Lower lobe of right lung (tissue), 2 donors: ENCODE measurements at places on chromosomes 4 and X.

- no peak for DNase-seq
These were observed 988.3 kb upstream of the LCORL start for GRCh38 chr4:19009881-19010280.

- no peak for DNase-seq
These were observed 33.4 kb downstream of the SPRY1 start for GRCh38 chr4:123430031-123430430.

DNA sequence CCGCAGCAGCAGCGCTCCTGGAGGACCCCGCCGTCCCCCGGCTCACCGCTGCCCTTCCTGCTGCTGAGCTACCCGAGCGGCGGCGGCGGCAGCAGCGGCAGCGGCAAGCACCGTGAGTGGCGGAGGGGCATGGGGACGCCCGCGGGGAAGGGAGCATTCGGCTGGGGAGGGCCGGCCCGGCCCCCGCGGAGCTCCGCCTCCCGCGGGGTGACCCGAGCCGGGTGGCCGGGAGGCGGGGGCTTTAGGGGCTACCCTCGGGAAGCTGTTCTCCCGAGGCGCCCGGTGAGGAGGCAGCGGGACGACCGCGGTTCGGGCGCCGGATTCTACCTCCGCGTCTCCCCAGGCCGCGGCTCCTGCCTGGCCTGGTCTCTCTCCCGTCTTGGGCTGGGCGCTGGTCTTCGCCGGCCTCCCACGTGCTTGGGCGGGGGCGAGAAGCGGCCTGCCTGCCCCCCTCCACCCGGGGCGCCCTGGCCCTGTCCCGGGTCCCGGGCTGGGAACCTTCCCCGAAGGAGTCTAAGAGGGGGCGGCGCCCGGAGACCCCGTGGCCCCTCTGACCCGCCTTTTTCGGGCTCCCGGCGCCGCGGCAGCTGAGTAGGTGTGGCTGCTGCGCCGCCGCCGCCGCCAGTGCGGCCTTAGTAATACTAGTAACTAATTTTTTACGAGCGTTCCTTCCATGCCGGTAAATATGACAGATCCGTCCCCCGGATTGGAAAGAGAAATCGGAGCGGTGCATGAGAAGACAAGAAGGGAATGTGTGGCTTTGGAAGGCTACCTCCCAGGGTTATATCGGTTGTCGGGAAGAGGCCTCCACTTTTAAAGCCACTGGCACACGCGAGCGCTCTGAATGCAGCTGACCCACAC lies 16.4 kb upstream of the RUFY3 start:
- peak; percentile 91 for DNase-seq

DNA sequence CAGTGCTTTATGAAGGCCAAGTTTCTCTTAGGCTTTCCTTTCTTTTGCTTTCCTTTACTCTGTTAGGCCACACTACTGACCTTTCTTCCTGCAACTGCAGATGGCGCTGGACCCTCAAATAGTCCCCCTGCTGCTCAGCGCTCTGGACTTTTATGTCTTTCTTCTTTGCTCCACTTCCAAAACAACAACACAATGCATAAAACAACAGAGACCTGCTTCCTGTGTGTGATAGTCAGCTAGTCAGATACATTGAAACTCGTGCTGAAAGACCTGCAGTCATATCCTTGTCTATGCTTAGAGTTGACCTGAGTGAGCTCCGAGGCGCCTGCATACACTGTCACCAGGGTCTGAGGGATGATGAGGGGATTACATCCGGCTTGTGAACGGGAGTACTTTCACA lies 108.9 kb upstream of the TEX13D start:
- no peak for DNase-seq

DNA sequence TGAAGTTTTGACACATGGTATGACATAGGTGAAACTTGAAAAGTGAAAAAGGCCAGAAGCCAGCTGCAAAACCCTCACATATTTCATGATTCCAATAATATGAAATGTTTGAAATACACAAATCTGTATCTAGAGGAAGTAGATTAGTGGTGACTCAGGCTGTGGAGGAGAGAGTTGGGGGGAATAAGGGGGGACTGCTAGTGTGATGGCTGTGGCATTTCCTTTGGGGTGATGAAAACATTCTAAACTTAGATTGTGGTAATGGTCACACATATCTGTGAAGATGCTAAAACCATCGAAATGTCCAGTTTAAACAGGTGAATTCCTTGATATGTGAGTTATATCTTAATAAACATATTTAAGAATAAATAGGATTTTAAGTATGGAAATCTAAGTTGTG lies 343.5 kb upstream of the SFRP2 start:
- no peak for DNase-seq

DNA sequence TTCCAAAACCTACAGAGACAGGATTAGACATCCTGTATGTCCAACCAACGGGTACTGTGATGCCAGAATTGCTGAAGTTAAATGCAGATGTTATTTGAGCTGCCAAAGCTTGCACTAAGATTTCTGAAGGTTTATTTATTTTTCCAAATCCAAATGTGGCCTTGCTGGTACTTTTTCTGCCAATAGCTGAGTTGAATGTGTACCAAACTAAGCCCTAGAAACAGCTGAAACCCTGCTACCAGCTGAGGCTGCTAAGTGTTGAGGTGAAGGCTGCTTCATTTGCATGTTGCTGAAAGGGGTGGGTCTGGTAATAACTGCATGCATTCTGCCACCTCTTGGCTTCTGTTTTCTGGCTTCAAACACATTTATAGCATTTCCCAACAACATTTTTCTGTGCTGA lies 366.5 kb downstream of the FAT4 start:
- DNase-seq, result no peak

- no peak for DNase-seq
These were observed 309.9 kb downstream of the DHX15 start for GRCh38 chr4:24274381-24274941.

- DNase-seq, result no peak
These were observed 137.5 kb upstream of the ANXA3 start for GRCh38 chr4:78414116-78414515.

- DNase-seq, result no peak
These were observed 112.3 kb downstream of the NYX start for GRCh38 chrX:41559235-41560052.

DNA sequence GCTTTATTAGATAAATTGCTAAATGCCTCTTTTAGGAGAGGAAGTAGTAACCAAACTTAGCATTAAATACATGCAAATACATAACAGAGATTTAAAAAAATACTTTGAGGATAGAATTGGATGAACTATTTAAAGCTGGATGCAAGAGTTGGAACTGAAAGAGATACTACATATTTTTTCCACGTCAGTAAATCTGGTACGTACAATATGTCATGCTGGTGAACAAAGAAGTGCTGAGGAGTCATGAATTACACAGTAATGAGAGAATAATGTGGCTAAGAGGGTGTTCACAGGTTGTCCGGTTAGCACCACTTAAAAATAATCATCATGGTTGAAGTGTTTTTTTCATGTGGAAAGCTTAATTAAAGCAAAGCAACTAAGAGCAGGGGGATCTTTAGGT lies 184.1 kb upstream of the FRMPD4 start:
- DNase-seq, result no peak

GRCh38 chr4:124753941-124754581 lies 41.5 kb upstream of the ANKRD50 start:
- DNase-seq, result peak; percentile 57

DNA sequence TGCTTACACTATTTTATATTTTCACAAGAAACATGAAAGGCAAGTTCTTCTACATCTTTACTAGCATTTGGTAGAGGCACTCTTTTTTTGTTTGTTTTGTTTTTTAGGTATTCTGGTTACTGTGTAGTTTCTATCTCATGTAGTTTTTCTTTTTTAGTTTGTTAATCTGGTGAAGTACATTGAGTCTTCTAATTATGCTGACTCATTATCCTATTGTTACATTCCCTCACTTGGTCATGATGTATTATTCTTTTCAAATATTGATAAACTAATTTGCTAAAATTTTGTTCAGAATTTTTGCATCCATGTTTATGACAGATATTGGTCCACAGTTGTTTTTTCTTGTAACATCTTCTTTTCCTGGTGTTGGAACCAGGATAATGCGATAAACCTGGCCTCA lies 4.7 kb downstream of the GK2 start:
- DNase-seq, result no peak

DNA sequence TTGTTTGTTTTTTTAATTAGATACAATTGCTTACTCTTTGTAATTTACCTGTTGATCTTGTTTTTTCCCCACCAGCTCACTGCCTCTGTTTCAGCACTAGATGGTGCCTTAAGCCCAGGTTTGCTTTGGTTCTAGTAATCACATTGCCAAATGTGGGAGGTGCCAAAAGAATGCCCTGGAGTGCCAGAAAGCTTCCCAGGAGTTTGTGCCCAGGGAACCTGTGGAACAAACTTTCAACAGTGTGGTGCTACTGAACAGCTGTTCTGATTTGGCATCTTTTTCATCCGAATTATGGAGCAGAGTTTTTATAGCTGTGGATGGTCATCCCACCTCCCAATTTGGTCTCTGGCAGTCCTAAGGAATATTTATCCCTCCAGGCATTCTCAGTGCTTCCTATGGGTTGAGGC lies 1000.7 kb downstream of the STIM2 start:
- DNase-seq, result no peak
